ENCODE measurements at places on chromosomes 13 and 19.

GRCh38 chr19:23992348-23992747, 77.7 kb downstream of the ZNF726 start:
- DNase-seq = no peak

DNA sequence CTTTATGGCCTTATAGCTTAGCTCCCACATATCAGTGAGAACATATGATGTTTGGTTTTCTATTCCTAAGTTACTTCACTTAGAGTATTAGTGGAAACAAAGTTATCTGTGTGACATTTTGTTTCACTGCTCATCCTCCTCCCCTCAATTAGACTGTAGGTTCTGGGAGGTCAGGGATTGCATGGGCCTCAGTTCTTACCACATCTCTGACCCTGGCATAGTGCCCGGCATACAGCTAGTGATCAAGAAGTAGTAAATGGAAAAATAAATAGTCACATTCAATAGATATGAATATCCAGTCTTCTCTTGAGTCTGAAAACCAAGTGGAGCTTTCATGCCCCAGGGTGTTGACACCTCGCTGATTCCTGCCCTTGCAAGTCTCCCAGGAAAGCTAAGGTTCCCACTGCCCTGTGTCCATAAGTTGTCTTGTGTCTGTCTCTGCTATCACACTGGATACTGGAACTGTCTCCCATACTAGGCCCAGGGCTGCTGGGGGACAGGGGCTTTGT, 249.5 kb upstream of the TSHZ3 start:
- DNase-seq = no peak

DNA sequence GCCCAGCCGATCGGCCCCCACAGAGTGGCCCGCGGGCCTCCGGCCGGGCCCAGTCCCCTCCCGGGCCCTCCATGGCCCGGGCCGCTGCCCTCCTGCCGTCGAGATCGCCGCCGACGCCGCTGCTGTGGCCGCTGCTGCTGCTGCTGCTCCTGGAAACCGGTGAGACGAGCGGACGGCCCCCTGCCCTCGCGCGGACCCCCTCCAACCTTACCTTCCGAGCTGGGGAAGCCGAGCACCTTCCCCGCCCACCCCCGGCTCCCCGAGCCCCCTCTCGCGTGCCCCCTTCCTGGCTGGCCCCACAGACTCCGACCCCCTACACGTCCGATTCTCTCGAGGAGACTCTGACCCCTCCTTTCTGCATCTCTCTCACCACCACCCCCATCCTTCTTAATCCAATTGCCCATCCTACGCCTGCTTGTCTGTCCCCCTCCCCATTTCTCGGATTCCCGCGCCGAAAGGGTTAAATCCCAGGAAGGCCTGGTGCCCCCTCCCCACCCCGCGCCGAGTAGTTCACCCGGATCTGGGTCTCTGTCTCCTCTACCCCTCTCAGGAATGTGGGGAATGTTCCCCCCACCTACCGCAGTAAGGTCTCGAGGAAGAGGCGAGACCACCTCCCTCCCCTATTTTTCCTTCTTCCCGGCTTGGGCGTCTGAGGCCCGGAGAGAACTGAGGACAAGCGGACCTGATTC, 502 bp downstream of the NECTIN2 start:
- DNase-seq = no peak

DNA sequence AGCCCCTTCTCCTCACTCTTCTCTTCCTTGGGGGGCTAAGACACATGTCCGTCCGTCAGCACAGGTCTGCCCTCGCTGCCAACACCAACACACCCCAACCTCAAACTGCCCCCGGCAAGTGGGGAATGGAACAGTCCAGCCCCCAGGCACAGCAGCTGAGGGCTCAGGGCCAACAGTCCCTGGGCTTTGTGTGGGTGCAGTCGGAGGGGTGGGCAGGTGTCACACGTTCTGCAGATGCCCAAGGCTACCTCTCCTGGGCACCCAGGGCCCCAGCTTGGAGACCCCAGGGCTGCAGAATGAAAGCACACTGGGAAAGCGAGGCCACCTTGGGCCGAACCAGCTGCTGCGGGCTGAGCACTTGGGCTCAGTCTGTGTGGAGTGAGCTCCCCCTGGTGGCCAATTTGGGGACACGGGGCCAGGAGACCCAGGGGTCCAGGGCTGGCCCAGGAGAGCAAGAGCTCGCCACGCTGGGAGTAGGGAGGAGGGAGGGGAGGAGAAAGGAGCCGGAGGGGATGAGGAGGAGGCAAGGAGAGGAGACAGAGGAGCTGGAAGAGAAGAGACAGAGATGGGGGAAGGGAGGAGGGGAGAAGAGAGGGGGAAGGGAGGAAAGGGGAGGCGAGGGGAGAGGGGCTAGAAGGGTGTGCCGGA, 14.0 kb upstream of the ATP8B3 start:
- no peak for DNase-seq

- DNase-seq = no peak
Measured at GRCh38 chr13:74070065-74070464, 64.1 kb downstream of the KLF12 start.

DNA sequence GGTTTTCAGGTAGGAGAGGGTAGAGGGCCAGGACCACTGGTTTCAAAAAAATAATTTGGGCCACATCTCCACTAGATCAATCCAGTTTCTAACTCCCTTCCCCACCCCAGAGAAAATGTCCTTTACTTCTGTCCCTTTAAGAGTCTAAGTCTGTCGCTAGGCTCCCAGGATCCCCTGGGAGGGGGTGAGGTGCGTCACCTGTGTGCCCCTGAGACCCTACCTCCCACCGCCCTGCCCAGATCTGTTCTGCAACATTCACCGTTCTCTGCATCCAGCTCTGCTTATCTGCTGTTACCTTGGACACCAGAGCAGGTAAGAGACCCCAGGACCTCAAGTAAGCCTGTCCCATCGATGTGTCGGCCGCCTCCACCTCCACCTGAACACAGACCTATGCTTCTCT, at the start of gene GFY:
GFY (plus strand) TSS at position 211 of the 400 bp plus-strand sequence. CDS start 1,043 bp downstream, outside the sequence.
- DNase-seq = no peak

- DNase-seq = no peak
Measured at GRCh38 chr19:43425567-43426392, 11.1 kb downstream of the TEX101 start.

DNA sequence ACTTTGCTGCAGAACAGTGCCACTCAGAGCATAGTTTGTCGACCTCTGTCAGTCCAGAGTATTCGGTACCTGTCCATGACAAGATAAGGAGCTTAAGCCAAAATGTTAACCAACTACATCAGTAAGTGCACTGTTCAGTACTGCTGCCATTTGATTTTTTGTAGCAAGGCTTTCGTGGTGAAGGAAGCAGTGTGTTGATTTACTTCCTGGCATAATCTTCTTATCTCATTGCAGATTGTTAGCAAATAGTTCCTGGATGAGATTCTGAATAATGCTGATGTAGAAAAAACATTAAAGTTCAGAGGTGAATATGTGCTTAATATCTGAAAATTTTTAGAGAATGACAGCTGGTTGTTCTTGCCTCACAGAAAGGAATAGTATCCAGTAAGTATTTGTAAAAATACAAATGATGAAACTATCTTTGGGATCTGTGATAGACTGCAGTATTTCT, 85.7 kb downstream of the LRRC63 start:
- no peak for DNase-seq

DNA sequence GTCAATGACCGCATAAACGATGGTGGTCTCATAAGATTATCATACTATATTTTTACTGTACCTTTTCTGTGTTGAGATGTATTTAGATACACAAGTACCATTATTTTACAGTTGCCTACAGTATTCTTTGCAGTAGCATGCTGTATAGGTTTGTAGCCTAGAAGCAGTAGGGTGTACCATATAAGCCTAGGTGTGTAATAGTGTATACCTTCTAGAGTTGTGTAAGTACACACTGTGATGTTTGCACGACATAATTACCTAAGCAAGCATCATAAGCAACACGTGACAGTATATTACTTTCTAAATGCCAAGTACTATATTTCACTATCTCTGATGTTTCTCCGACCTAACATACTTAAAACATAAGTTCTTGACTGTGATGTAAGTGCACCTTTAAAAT, 2.7 kb downstream of the LPAR6 start:
- no peak for DNase-seq

GRCh38 chr13:59690857-59691500, 472.7 kb downstream of the DIAPH3 start:
- no peak for DNase-seq

GRCh38 chr19:1270213-1270853, 1.2 kb downstream of the CIRBP start:
- no peak for DNase-seq

GRCh38 chr13:40984668-40985366, 34.3 kb downstream of the ELF1 start:
- DNase-seq = no peak

- no peak for DNase-seq
Measured at GRCh38 chr19:7987114-7987768, 18.2 kb downstream of the ELAVL1 start.

- no peak for DNase-seq
Measured at GRCh38 chr13:106528718-106529414, 6.6 kb downstream of the EFNB2 start.

DNA sequence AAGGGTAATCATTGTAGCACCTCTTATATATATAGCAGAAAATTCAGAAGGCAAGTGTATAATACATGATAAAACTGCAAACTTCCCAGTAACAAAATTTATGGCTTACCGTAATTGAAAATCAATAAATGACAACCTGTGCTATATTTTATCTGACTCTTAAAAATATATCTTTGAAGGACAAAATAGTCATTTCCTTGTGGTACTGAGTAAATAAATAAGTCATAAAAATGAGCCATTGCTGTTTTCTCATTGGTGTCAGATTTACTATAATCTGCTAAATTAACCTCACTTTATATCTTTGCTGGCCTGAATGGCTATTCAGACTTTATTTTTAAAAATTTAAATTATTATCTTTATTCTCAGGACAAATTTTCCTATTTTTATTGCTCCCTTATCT, 1319.1 kb upstream of the SPRY2 start:
- DNase-seq = no peak
